ENCODE measurements at places on chromosomes 12 and 14.

DNA sequence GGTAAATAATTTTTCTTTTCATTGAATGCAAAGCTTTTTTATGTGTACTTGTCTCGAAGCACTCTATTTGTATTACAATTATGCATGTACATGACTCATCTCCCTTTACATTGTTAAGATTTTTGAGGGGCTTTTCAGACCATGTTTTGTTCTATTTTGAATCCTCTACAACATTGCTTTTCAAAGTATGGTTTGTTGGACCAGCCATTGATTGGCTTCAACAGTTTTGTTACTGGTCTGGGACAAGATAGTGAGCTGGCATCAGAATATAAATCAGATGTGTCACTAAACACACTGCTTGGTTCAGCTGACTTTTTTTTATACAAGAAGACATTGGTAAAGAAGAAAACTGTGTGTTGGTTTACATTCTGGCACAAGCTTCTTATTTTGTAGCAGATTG lies 122.3 kb downstream of the MON2 start:
- DNase-seq = peak; percentile 66

DNA sequence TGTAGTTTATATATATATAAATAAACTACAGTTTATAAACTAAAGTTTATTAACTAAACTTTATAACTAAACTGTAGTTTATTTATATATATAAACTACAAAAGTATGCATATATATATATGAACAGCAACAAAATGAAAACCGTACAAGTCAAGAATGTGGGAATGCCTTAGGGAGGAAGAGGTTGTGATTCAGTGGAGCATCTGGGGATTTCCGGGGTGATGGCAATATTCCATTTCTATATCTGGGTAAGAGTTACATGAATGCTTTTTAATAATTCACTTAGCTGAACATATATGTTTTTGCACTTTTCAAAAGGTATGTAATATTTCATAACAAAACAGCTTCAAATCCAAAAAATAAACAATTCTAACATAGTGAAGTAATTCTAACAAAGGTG lies 30.1 kb upstream of the CAND1 start:
- peak; percentile 25 for DNase-seq

DNA sequence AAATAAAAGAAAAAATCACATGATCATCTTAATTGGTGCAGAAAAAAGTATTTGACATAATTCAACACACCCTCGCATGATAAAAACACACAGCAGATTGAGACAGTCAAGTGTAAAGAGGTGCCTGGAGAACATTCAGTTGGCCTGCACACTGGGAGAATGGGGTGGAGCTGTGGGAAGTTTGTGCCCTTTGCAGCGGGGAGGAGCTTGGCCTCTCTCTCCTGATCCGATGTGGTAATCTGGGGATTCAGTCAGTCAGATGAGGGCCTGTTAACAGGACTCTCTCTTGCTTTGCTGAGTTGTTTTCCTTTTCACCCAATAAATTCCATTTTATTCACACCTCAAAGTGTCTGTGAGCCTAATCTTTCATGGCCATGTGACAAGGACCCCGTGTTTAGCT lies 5.9 kb downstream of the SERPINA6 start:
- peak; percentile 12 for DNase-seq

DNA sequence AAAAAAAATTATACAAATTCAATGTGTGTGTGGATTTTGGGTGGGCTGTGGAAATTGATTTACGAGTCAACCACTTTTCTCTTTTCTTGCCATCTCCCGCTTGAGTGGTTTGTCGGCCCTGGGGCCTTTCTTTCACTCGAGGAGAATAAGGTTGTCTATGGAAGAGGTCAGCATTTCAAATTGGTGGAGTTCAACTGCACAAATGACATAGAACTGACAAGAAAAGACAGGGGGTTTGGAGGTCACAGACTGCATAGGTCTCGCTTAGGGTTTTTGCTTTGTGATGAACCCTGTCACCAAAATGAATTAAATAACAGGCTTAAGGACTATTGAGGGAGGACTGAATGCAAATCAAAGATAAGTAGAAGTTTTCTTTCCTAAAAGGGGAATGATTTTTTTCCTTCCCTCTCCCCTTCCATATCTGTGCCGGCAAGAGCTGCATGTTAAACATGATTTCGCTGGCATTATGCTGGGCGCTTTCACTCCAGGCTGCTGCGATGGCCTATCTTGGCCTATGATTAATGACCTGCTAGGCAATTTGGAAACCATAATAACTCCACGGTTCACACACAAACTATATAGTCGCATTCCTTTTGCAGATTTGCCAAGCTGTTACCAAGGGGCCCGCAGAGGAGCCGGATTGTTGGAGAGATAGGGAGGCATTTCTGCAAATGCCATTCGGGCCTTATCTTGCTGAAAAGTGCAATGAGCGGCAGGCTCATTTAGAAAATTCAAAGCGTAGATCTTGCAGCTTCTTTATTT lies 20.7 kb downstream of the ASCL1 start:
- DNase-seq = no peak

GRCh38 chr14:33357225-33358010 lies 418.7 kb downstream of the NPAS3 start:
- no peak for DNase-seq

DNA sequence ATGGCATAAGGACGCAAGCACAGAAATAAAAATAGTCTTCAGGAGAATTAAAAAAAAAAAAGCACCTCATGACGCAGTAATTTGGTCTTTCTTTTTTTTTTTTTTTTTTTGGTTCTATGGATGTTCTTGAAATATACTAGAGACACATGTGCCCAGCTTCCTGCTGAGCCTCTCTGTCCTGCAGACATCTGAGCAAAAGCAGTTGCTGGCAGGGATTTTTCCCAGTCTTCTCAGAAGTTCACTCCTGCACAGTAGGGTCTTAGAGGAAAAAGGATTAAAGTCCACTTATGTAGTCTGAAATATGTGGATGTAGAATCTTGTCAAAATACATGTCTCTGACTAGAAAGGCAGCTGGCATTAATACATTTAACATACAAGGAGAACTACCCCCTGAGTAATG lies 1888.1 kb upstream of the SEL1L start:
- no peak for DNase-seq

DNA sequence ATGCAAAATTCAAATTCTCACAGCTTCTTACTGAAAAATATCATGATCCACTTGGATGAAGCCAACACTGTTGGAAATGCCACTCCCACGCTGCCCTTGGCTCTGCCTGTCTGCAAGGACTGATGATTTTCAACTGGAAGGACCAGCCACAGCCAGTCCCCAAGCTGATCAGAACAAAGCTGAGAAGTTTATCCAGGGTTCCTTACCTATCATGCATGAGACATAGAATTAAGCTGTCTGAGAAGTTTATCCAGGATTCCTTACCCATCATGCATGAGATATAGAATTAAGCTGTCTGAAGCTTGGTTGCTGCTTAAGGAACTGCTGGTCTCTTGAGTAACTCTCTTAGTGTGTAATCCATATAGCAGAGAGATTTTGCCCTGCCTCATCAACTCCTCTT lies 159.8 kb upstream of the TMEM260 start:
- DNase-seq = no peak

GRCh38 chr12:132423251-132423819 lies 66.6 kb upstream of the FBRSL1 start:
- DNase-seq = peak; percentile 9

GRCh38 chr14:36901861-36902260 lies 240.2 kb downstream of the PAX9 start:
- DNase-seq = peak; percentile 25

GRCh38 chr12:49131894-49132461 lies 783 bp upstream of the TUBA1B start:
- DNase-seq = peak; percentile 70

- DNase-seq = no peak
Observed at GRCh38 chr12:28202374-28203130, 12.3 kb downstream of the CCDC91 start.

GRCh38 chr12:26658991-26659390 lies 174.0 kb downstream of the ITPR2 start:
- DNase-seq = peak; percentile 84

- peak; percentile 42 for DNase-seq
Observed at GRCh38 chr14:32028599-32028998, 48.5 kb upstream of the ARHGAP5 start.
